Peyer's patch (tissue), 4 donors: ENCODE measurements at places on chromosomes 16 and 17. TPM values are rescaled to one million over a fixed set of nuclear protein-coding genes. Genes with fewer than 3 reads are reported as not detected.

The NUDT21 gene
- 26.1 TPM for total RNA-seq

The CORO7 gene
- 219 TPM for total RNA-seq

The DPH1 gene
- 25.9 TPM for total RNA-seq

The EVPLL gene
- total RNA-seq, result 0.67 TPM

GRCh38 chr17:3851461-3852100 lies 5.5 kb upstream of the NCBP3 start:
- no peak for DNase-seq
- H3K4me3 ChIP-seq, result no peak overlapping the region
- no peaks in the 10 kb centered on the region for H3K4me1 ChIP-seq
- no peaks in the 10 kb centered on the region for H3K27me3 ChIP-seq
- H3K27ac ChIP-seq, result no peak overlapping the region

GRCh38 chr17:21034340-21035235 lies 8.2 kb downstream of the USP22 start:
- peaks cover 61% of the 10 kb centered on the region for H3K4me1 ChIP-seq
- peak overlapping the region; percentile 67 for H3K27ac ChIP-seq
- H3K4me3 ChIP-seq, result no peak overlapping the region
- no peak for DNase-seq

DNA sequence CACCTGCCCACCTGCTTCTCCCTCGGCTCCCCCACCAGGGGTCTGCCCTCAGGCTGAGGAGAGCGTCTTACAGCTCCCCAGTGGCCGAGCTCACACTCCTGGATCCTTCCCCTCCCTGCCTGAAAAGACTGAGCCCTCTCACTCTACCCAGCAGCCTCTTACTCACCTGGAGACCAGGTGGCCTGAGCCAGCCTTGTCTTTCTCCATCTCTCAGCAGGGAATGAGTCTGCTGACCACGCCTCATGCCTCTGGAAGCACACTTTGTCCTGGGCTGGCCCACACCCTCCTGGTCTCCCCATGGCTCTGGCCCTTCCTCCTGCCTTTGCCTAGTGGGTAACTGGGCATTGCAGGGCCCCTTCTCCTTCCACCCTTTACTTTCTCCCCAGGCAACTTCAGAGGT lies 177.2 kb downstream of the ENGASE start:
- DNase-seq, result no peak
- no peak overlapping the region for H3K27ac ChIP-seq
- no peaks in the 10 kb centered on the region for H3K27me3 ChIP-seq
- no peak overlapping the region for H3K4me3 ChIP-seq
- H3K36me3 ChIP-seq, result no peaks in the 10 kb centered on the region

GRCh38 chr17:39598047-39598481 lies 9.7 kb downstream of the NEUROD2 start:
- H3K36me3 ChIP-seq, result no peaks in the 10 kb centered on the region
- H3K4me1 ChIP-seq, result no peaks in the 10 kb centered on the region
- H3K27me3 ChIP-seq, result no peaks in the 10 kb centered on the region
- H3K27ac ChIP-seq, result no peak overlapping the region
- no peak for DNase-seq

DNA sequence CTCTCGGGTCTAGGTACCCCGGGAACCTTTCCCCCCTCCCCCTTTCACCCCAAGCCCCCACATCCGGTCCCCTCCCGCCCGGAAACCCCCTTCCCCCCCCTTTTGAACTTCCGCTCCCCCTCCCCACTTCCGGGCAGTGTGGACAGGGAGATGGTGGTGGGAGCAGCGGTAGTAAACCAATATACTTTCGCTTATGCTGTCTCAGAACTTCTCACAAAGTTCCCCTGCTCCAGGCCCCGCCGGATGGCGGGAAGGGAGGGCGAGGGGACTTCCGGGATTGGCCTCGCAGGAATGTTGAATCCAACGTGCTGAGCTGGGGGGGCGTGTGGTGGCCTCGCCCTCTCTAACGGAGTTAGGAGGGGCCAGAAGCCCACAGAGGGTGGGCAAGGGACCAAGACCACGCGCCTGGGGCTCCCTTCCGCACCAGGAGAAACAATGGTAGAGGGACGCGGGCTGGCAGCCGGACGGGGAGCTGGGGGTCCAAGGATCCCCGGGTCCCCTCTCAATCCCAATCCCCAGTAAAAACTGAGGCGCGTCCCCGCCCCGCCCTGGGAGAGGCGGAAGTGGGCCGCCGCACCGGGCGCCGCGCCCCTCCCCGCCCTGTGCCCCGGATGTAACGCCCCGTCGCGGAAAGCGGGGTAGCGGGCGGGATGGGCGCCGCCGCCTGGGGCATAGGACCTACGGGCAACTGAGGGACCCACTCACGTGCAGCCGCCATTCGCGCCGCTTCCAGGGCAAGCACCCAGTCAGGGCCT lies 742 bp downstream of the PFN1 start:
- peak overlapping the region; percentile 99 for H3K27ac ChIP-seq
- peak; percentile 64 for DNase-seq

GRCh38 chr17:63041722-63042121 lies 75.7 kb downstream of the TANC2 start:
- H3K36me3 ChIP-seq, result no peaks in the 10 kb centered on the region
- H3K4me1 ChIP-seq, result no peaks in the 10 kb centered on the region
- no peak overlapping the region for H3K27ac ChIP-seq
- no peak overlapping the region for H3K4me3 ChIP-seq
- DNase-seq, result no peak

- peak; percentile 85 for DNase-seq
- H3K27me3 ChIP-seq, result no peaks in the 10 kb centered on the region
- H3K4me1 ChIP-seq, result no peaks in the 10 kb centered on the region
- peak overlapping the region; percentile 60 for H3K4me3 ChIP-seq
- no peaks in the 10 kb centered on the region for H3K36me3 ChIP-seq
Observed at GRCh38 chr16:49281843-49282642, 405 bp upstream of the CBLN1 start.

- H3K27ac ChIP-seq, result no peak overlapping the region
- DNase-seq, result peak; percentile 74
- no peaks in the 10 kb centered on the region for H3K36me3 ChIP-seq
- peaks cover 4% of the 10 kb centered on the region for H3K4me1 ChIP-seq
- H3K4me3 ChIP-seq, result no peak overlapping the region
Observed at GRCh38 chr17:4540224-4540651, 14.9 kb downstream of the MYBBP1A start.

DNA sequence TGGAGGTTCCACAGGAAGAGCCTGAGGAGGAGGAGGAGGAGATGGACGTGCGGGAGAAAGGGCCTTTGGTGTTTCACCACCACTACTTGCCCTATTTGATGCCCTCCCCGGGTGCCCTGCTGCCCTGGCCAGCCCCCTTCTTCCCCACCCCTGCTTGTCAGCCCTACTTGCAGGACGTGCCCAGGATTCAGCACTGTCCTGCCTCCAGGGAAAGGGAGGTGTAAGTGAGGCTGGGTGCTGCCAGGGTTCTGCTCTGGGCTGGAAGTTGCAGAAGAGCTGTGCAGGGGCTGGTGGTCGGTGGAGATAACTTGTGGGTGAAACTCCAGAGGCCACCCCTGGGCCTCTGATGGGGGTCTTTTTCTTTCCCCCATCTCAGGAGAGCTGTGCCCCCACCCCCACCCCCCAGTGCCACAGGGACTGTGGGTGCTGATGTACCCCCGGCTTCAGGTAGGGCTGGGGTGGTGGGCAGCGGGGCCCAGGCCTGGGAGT lies 3.0 kb downstream of the PRR29 start:
- DNase-seq, result peak; percentile 35
- H3K4me1 ChIP-seq, result peaks cover 15% of the 10 kb centered on the region
- no peaks in the 10 kb centered on the region for H3K36me3 ChIP-seq
- no peaks in the 10 kb centered on the region for H3K27me3 ChIP-seq
- H3K27ac ChIP-seq, result peak overlapping the region; percentile 26
